NCI-H526 treated with DMSO at 0.1 percent for 48 hours (cell line): ENCODE measurements at places on chromosomes 11 and 22.

DNA sequence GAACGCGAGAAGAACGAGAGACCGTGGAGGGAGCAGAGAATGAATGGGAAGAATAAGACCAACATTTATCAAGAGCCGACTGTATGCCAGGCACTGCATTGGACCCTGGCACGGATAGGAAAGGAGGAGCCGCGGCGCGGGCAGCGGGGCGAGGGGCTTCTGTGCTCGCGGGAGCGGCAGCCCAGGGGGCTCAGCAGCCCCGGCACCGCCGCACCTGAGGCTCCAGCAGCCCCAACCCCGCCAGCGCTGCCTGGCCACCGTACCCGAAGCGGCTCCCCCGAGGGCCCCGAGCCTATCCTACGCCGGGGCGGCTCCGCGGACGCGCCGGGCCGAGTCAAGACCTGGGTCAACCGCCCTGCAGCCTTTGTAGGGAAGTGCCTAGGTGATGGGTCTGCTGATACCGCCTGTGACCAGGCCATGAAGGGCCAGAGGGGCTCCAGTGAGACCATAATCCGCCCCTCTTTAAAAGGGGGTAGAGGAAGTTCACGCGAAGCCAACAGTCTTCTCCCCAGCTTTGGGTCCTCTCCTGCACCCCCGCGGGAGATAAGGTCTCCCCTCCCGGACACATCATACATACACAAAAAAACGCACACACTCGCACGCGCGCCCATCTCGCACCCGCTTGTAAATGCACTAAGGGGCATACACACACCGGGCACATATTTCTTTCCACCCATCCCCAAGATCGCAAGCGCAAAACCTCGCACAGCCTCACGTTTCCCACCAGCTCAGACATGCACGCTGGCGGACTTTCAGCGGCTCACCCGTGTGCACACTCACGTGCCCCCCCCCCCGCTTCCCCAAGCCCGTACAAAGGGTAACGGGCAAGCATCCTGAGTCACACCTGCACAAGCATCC, 935 bp upstream of the RTN4RL2 start:
- DNase-seq = no peak

DNA sequence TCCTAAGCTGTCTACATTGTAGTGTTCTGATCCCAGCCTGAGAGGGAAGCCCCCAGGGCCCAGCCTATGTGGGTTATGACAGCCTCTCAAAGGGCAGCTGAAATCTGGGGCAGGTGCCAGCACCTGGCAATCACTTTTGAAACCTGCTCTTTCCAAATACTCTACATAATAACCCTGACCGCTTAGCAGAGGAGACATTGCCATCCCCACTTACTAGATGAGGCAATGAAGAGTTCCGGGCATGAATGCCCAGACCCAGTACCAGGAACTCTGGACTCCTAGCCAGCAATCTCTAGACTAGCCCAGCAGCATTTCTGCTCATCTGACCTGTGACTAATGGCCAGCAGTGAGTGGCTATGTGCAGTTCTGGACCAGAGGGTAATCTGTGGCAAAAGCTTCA, 412.4 kb upstream of the CADM1 start:
- no peak for DNase-seq

DNA sequence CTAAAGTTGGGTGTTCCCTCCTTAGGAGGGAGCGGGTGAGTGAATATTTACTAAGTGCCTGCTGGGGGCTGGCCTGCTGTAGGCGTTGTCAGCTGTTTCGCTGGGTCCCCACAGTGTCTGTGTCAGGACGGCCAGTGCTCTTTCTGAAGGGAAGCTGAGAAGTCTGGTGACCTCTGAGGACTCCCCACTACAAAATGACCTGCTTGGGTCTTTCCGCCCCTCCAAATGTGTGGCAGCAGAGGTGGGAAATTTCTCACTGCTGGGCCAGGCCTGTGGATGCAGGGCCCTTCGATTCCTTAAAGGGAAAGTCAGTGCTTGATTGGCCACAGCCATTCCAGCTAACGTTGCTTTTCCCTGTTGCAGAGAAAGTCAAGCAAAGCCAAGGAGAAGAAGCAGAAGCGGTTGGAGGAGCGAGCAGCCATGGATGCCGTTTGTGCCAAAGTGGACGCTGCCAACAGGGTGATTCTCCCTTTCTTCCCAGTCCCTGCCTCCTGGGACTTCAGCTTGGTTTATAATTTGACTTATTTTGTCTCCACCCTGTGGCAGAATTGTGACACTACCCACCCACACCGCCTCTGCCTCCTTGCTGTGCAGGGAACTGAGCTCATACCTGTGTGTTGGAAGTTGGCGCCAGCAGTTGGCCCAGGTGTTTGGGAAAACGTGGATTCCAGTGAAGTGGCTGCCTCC, 6.8 kb downstream of the NAA40 start:
- peak; percentile 76 for DNase-seq

GRCh38 chr22:50009251-50009650, 3.3 kb downstream of the IL17REL start:
- no peak for DNase-seq

DNA sequence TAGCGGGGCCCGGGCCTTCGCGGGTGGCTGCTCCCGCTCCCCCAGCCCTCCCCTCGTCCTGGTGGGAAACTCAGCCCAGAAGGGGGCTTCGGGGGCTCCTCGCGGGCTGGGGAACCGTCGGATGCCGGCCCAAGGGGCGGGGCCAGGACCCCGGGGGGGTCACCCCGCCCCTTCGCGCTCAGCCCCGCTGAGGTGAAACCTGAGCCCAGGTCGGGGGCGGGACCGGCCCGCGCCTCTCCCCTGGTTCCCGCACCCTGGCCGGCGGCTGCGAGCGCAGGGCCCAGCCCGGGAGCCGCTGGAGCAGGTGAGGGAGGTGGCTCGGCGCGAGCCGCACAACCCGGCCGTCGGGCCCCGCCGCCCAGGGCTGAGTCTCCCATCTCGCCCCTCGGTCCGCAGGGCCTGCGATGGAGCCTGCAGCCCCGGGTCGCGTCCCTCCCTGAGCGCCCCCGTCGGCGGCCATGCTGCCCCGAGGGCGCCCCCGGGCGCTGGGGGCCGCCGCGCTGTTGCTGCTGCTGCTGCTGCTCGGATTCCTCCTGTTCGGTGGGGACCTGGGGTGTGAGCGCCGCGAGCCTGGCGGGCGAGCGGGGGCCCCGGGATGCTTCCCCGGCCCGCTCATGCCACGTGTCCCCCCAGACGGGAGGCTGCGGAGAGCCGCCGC, at the start of gene LARGE2:
TSS of gene LARGE2 (plus strand) at position 232 of the 658 bp plus-strand sequence. CDS start at position 459, 227 bp downstream.
- DNase-seq = peak; percentile 53

DNA sequence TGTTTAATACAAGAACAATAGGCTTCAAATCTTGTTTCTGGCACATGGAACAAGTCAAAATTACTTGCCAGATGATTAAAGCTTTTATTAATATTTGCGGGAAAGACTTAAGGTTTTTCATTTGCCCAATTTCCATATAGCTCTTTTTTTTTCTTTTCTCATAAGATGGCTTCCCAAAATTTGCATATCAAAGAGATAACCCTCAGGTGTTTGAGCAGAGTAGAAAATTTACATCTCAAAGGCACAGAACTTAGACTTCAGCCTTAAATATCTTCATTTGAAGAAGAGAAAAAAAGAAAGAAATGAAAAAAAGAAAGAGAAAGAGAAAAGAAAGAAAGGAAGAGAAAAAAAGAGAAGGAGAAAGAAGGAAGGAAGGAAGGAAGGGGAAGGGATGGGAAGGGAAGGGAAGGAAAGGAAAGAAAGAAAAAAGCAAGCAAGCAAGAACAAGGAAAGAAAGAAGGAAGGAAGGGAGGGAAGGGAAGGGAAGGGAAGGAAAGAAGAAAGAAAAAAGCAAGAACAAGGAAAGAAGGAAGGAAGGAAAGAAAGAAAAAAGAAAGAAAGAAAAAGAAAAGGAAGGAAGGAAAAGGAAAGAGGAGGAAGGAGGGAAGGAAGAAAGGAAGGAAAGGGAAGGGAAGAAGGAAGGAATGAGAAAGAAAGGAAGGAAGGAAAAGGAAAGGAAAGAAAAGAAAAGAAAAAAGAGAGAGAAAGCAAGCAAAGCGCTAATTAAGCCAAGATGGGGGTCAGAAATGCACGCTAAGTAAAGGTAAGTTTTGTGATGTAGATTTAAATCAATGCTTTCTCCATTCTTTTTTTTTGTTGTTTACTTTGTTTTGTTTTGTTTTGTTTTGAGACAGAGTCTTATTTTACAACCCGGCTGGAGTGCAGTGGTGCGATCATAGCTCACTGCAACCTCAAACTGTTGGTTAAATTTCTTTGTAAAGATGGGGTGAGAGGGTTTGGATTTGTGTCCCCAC, 20.2 kb upstream of the IFITM3 start:
- peak; percentile 30 for DNase-seq

GRCh38 chr11:84993386-84993785, 633.8 kb downstream of the DLG2 start:
- DNase-seq = no peak

GRCh38 chr11:83649528-83649855, 363.3 kb upstream of the CCDC90B start:
- DNase-seq = peak; percentile 90

DNA sequence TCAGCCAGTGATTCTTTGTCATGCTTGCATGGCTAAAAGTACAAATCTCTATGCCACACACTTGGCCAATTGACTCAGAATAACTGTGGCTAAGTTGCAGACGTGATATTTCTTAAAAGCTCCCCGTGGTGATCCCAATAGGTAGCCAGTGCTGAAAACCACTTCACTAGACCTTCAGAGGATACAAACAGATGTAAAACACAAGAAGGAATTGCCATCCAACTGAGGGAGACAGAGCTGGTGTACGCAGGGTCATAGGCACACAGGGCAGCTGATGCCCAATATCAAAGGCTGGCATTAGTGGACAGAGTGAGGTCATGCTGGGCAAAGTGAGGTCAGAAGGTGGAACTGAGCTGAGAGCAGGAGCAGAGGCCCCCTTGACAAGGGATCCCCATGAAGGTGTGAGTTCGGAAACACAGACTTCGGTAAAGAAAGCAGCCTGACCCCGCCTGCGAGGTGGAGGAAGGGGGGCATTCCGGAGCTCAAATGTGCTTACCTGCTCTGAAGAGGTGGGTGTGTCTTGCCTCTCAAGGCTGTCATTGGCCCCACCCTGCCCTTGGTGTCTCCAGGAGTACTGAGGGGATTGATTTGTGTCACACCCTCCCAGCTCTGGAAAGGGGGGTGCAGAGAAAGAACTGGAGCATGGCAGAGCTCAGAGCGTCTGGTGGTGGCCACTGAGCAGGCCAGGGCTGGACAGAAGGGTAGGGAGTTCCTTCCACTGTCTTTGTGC, 344.9 kb upstream of the B3GAT1 start:
- no peak for DNase-seq

DNA sequence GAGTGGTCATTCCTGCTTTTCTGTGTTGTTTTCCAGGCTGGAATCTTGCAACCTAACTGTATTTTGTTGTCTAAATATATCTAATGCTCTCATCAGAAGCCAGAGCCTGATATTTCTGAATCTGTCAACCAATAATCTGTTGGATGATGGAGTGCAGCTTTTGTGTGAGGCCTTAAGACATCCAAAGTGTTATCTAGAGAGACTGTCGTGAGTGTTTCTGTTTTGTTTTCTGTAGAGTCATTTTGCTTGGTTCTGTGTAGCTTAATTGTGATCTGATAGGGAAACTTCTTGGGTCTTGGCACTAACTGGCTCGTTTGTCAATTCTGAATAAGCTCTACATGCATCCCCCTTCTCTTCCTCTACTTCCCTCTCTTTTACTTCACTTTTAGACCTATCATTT, 31.2 kb upstream of the RBMXL2 start:
- DNase-seq = no peak

GRCh38 chr11:113967361-113967760, 7.5 kb upstream of the HTR3A start:
- DNase-seq = peak; percentile 26

- peak; percentile 100 for DNase-seq
These were observed 901 bp upstream of the KMT2A start for GRCh38 chr11:118435290-118435892.

GRCh38 chr11:96275801-96276594, 67.0 kb downstream of the MAML2 start:
- DNase-seq = no peak

GRCh38 chr11:64021757-64022093, 14.0 kb upstream of the FLRT1 start:
- DNase-seq = no peak

DNA sequence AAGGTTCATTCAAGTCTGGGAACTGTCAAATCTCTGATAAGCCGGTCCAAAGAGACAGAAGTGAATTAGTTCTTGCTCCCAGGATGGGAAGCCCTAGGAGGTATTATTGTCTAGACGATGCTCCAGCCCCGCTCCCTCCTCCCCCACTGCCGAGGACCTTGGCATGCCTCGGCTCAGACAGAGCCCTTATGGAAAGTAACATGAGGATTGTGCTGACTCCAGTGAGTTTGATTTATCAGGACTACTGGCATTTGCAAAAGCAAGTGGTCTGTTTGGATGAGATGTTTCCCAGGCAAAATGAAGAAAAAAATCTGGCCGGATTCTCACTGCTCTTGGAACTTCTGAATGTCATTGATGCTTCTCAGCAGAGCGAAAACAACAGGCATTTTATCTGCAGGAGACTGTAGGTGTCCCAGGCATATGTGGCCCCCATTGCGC, 341.0 kb downstream of the ETS1 start:
- DNase-seq = no peak

GRCh38 chr22:49961601-49962011, 1.0 kb downstream of the PIM3 start:
- DNase-seq = no peak

- no peak for DNase-seq
These were observed 8.1 kb downstream of the GRAMD1B start for GRCh38 chr11:123438131-123438627.

DNA sequence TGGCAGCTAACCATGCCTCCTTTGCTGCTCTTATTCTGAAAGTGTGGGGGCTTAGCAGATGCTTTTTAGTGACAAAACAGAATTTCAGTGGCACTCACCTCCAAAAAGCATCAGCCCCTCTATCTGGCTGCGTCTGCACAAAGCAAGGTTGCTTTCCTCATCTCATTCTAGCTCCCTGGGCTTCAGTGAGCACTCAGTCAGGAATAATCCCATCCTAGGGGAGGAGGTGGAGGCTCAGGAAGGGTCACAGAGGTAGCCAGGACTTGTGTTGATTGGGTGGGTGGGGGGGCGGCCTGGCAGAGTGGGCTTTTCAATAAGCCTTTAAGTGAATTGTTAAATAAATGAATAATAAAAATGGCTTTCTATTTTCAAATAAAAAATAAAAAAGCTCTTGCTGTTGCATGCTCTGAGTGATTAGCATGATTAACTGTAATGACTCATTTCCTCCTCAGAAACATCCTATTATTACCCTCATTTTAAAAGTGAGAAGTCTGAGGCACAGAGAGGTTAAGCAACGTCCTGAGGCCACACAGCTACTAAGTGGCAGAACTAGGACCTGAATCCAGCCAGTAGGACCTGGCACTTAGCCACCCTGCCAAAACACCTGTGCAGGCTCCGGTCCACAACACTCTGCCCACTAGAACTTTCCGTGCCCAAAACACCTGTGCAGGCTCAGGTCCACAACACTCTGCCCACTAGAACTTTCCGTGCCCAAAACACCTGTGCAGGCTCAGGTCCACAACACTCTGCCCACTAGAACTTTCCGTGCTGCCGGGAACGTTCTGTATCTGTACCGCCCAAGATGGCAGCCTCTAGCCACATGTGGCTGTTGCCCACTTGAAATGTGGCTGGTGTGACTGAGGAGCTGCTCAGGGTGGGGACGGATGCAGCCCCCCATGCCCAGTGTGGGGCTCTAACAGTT, 5.5 kb downstream of the B3GAT1 start:
- DNase-seq = no peak
